Fibroblast of skin of scalp (primary cell): ENCODE measurements at places on chromosomes 6 and 20.

GRCh38 chr20:9506964-9507369, 7.4 kb upstream of the LAMP5 start:
- DNase-seq = no peak

DNA sequence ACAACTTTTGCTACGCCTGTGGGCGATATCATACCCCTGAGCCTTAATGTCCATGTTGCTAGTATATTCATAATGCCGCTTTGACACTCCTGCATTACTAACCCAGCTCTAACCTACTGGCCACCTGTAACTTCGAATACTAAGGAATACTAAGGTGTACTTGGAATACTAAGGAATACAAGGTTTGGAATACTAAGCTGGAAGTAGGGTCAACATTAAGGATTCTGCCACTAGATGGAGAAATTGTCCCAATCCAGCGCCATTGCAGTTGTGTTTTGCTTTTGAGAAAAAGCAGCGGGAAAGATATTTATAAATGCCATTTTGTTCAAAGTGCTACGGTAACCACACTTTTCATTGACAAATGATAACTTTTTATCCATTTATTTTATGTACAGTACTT, 10.7 kb downstream of the TBXT start:
- no peak for DNase-seq

DNA sequence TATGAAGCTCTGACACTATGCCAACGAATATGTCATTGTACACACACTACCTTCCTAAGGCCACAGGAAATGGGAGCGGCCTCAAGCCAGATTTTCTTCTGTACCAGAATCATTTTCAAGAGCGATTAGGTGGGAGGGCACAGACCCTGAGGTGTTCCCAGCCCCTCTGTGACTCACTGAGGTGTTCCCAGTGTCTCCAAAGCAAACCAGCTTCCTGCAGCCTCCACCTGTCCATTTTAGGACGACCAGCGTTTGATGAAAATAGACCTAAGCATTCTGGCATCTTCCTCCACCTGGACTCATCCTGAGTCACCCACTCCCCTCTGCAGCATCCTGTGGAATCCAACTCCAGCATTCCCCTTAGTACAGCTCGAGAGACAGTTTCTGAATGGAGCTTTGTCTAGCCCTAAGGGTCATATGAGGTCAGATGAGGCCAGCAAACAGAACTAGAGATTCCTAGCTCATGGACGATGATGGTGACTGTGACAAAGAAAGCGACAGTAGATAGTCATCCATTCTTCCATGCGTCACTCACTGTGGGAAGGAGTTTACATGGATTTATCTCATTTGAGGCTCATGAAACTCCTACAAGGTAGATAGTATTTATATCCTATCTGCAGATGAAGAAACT, 203.4 kb downstream of the PTPRT start:
- DNase-seq = no peak

GRCh38 chr20:31717478-31718201, 5.0 kb downstream of the BCL2L1 start:
- DNase-seq = no peak

DNA sequence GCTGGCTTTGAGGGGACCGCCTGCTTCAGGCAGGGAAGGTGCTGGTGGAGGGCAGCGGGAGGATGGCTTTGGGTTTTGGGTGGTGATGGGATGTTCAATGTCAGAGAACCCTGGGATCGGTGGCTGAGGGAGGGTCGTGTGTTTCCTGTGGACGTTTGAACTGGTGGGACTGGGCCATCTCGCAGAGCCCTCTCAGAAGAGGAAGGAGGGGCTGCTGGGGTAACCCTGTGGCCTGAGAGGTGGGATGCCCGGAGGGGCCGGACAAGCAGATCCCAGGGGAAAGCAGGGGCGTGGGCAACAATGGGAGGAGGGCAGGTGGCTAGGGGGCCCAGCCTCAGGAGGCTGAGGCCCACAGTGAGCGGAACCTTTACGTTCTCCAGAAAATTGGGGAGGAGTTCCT, 34.9 kb downstream of the PYGB start:
- no peak for DNase-seq

DNA sequence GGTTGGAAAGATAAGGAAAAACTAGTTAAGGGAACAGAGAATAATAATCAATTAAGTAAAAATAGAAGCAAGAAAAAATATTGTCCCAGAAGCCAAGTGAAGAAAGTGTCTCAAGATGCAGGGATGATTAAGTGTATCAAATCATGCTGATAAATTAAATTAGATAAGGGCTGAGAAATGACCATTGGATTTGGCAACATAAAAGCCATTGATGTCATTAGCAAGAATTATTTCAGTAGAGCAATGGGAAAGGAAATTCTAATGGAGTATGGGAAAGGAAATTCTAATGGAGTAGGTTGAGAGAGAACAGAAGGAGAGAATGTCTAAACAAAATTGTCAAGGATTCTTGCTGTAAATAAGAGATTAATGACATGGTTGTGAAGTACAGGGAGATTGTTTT, 146.8 kb downstream of the TFAP2B start:
- no peak for DNase-seq

DNA sequence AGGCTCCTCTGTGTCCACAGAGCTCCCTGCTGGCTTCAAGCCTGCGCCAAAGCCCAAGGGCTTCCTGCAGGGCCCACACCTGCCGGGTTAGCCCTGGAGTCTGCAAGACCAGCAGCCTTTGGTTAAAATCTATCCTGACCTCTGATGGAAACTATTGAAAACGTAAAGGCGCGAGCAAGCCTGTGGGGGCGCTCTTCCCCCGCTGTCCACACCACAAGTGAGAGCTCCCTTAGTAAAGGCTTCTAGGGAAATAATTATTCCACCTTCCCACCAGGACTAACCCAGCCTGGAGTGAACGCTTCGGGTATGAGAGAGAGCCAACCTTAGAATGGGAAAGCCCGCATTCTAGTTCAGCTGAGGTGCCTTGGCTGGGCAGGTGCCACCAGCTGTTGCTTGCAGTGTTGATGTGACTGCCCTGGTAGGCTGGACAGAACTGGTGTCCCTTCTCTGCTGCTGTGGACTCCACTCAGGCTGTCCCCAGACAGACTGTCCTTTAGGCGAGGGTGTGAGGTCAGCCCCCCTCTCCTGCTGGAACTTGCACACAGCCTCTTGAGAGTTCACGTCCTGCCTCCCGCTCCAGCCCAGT, 68.7 kb downstream of the SYTL3 start:
- no peak for DNase-seq

- no peak for DNase-seq
Measured at GRCh38 chr6:98880486-98880885, 46.1 kb downstream of the POU3F2 start.

DNA sequence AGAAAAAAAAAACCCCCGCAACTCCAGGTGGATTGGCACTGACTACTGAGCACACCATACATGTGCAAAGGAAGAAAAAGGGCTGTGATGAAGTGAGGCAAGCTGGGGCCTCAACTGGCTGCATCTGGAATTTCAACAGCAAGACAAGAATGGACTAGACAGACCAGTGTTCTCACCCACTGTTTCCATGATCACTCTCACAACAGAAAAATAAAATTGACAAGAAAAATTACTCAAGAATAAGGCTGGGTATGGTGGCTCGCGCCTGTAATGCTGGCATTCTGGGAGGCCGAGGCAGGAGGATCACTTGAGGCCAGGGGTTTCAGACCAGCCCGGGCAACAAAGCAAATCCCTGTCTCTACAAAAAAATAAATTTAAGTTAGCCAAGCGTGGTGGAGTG, 18.8 kb downstream of the ZNF217 start:
- no peak for DNase-seq

- DNase-seq = no peak
Measured at GRCh38 chr20:37343994-37344355, 2.0 kb upstream of the SRC start.

- DNase-seq = peak; percentile 98
Measured at GRCh38 chr20:19815553-19815991, 57.5 kb downstream of the RIN2 start.

- DNase-seq = no peak
Measured at GRCh38 chr6:8530785-8531435, 95.6 kb upstream of the SLC35B3 start.

- no peak for DNase-seq
Measured at GRCh38 chr6:53654745-53655240, 10.8 kb downstream of the KLHL31 start.

DNA sequence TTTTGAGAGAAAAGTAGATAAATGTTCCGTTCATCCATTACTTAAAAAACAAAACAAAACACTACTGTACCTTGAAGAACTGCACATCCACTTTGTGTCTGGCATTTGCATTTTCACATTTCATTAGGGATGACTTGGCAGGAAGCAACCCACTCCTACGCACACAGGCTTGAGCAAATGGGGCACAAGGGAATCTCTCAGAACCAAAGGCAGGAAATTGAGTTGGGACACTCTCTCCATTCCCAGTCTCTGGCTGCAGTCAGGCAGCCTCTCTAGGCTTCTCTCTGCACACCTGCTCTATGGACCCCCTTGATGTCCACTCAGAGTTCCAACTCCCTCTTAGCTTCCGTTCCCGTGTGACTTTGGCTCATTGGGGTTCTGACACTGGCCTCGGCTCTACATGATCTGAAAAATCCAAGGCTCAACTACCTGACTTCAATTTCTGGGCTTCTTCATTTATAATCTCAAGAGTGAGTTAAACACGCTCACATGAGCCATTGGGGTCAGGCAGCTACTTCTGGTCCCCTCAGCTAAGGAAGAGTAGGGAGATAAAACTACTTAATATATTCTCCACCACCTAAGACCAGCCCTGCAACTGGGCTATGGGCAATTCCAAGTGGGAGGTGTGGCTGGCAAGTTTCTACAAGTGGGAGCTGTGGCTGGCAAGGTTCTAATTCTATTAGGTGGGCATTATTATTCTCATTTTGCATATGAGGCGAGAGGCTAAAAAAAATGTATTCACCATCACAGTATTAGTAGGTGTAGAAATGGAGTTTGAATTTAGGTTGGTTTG, 251.9 kb downstream of the SOD2 start:
- no peak for DNase-seq

DNA sequence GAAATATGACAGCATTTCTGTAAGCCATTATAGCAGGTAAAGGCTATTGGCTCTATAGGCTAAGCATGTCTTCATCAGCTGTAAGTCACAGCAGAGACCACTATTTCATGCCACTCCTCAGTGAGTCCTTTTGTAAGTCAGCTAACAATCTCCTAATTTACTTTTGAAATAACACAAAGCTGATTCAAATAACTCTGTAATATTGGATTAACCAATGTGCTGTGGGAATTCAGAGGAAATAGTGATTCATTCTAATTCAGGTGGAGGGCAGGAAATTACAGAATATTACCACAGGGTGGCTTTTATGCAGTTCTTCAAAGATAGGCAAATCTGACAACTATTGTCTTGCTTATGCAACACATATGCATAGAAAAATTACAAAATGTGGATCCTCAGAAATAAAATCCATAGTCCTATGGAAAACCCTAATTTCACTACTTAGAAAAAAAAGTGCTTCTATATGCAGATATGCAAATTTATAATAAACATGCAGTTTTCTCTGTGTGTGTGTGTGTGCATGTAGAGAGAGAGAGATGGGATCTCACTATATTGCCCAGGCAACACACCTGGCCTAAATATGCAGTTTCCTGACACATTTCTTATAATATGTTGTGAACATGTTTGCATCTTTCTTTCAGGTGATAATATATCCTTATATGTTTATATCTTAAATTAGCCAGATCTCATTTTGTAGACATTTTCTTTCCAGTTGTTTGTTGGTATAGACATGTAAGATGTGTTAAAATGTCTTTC, 4.8 kb upstream of the SMIM28 start:
- DNase-seq = no peak

GRCh38 chr20:38519426-38519825, 46.8 kb downstream of the RALGAPB start:
- DNase-seq = no peak

- no peak for DNase-seq
Measured at GRCh38 chr20:4181956-4182945, 166.9 kb upstream of the RNF24 start.

DNA sequence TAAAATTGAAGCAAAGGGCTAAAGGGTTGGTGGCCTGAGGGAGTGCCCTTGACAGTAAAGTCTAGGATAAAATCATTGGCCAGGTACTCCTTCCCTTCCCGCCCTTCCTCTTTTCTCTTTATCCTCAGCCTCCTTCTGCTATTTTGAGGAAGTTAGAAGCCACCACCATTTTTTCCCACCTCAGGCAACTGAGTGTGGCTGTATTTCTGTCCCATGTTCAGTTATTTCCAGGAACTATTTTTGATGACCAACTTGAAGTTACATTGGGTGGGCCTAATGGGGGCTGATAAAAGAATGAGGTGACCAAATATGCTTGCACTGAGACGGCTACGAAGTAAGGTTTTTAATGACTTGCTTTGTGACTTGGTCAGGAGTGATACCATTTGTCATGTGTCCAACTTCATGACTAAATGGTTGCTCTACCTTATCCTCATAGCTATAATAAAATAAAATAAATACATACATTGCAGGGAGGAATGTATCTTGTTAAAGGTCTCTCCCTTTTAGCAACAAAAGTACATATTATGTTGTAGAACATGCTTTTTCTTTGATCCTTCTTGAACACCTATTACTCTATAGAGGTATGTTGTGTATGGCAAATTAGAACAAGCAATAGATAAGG, 12.0 kb downstream of the PTPN1 start:
- DNase-seq = no peak
